T-helper 22 cell (primary cell): ENCODE measurements at places on chromosomes 6 and 20.

DNA sequence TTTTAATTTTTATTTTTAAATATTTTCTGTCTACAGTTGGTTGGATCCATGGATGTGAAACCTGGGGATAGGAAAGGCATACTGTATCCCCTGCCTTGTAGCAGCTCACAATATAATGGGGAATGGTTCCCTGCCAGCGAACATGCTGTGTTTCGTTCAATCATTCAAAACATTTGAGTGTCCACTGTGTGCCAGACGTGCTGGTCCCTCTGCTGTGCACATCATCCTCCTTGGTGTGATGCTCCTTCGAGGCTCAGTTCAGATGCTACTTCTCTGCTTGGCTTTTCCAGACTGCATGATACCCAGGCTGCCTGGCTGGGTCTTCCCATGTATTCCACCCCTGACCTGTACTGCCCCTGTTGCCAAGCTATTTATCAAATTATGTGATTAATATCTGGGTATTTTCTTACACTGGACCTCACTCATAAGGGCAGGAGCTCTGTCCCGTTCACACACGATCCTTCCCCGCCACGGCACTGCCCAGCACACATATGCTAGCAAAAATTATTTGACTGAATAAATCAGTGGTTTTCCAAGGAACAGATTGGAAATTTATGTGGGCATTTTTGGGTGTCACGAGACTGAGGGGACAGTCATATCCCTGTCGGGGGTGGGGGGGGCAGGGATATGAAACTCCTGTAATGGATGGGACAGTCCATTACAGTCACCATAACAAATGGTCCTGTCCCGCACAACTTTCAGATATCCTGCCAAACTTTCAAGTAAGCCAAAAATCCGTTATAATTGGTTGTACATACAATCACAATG lies 4.9 kb downstream of the SDCBP2 start:
- no peak for DNase-seq

- no peak for DNase-seq
Measured at GRCh38 chr20:63212792-63213191, 3.1 kb downstream of the YTHDF1 start.

DNA sequence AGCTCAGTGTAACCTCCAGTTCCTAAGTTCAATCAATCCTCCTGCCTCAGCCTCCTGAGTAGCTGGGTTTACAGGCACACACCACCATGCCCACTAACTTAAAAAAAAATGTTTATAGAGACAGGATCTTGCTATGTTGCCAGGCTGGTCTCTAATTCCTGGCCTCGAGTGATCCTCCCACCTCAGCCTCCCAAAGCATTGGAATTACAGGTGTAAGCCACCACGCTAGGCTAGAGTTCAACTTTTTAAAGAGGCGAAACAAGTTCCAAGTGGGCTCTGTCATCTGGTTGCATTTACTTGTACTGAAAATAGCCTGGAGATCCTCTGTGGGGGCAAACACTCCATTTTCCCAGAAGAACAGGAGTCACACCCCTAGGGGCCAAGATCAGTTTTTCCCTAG lies 100.7 kb upstream of the RIPOR2 start:
- DNase-seq = no peak

GRCh38 chr20:62523473-62524203 lies 47.8 kb upstream of the GATA5 start:
- DNase-seq = no peak

DNA sequence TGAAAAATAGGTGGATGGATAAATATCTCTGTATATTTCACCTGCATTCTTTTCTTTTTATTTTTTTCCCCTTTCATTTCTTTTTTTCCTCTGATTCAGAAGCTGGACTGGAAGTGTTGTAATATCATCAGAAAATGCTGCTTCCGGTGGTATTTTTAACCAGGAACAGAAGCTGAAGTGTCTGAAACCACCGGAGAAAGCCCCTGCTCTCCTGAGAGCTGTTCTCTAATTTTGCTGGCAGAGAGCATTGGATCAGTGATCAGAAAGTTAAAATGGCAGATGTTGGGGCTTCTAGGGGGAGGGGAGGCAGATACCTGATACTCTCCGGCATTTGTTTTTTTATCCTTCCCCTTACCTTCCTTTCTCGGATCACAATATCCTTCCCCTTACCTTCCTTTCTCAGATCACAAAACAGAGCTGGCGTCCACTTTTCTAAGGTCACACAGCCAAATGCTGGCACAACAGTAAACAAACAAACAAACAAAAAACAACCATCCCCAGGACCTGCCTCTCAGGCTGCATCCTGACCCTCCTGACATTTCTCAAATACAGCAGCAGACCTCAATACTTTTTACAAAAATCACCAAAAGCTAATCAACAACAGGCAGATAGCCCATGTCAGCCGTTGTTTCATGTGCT lies 143.2 kb upstream of the ZNF217 start:
- no peak for DNase-seq

GRCh38 chr6:69622924-69623323 lies 173.9 kb downstream of the LMBRD1 start:
- no peak for DNase-seq

- no peak for DNase-seq
Measured at GRCh38 chr6:52642368-52642767, 28.5 kb upstream of the TMEM14A start.

- DNase-seq = no peak
Measured at GRCh38 chr6:39599973-39600372, 125.2 kb downstream of the KIF6 start.

- no peak for DNase-seq
Measured at GRCh38 chr20:53079261-53079691, 107.1 kb downstream of the TSHZ2 start.

DNA sequence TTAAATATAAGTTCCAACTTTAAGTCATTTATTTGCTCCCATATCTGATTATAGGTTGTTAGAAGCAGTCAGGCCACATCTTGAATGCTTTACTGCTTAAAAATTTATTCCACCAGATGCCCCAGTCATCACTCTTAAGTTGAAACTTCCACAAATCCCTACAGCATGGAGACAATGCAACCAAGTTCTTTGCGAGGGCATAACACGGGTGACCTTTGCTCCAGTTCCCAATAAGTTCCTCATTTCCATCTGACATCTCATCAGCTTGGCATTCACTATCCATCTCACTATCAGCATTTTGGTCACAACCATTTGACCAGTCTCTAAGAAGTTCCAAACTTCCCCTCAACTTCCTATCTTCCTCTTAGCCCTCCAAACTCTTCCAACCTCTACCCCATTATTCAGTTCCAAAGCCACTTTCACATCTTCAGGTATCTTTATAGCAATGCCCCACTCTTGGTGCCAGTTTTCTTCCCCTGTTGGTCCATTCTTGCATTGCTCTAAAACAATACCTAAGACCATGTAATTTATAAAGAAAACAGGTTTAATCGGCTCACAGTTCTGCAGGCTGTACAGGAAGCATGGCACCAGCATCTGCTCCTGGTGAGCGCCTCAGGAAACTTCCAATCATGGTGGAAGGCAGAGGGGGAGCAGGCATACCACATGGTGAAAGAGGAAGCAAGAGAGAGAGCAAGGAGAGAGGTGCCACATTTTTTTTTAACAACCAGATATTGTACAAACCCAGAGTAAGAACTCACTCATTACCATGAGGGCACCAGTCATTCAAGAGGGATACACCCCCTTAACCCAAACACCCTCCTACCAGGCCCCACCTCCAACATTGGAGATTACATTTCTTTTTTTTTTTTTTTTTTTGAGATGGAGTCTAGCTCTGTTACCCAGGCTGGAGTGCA lies 15.9 kb upstream of the ITPR3 start:
- DNase-seq = no peak

GRCh38 chr6:124658053-124658452 lies 304.2 kb upstream of the RNF217 start:
- DNase-seq = no peak

DNA sequence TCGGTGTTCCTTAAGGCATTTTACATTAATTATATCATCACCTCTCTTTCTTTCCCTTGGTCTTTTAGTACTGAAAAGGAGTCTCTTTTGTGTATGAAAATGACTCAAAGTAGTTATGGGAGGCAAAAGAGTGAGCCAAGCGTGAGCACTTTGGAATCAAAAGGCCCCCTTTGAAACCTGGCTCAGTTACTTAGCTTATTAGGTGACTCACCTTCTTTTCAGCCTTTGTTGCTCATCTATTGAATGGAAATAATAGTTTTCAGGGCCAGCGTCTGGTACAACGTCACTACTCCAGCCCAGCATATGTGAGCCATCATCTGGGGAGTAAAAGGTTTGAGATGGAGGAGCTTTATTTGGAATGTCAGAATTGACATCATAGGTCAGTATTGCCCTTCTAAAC lies 147.4 kb upstream of the SCGN start:
- DNase-seq = no peak

GRCh38 chr6:161462148-161462547 lies 188.3 kb upstream of the AGPAT4 start:
- no peak for DNase-seq

- no peak for DNase-seq
Measured at GRCh38 chr6:104566411-104566810, 293.3 kb downstream of the HACE1 start.

GRCh38 chr6:135535989-135536414 lies 38.5 kb upstream of the AHI1 start:
- DNase-seq = no peak

DNA sequence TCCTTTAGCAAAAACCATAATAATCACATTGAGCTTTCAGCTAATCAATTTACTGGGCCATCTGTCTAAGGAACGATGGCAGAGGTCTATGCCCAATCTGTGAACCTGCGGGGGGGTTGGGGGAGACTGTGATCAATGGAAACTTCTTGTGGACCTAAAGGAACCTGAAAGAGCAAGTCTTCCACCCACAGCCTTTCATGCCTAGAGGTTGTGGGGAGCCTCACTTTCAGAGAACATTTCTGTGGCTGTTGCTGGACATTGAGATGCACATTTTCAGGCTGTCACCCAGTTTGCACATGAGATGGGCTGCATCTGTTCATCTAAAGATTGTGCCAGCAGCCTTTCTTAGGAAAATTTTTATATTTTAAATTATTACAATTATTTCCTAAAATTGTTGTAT lies 310.0 kb upstream of the SPTLC3 start:
- no peak for DNase-seq

DNA sequence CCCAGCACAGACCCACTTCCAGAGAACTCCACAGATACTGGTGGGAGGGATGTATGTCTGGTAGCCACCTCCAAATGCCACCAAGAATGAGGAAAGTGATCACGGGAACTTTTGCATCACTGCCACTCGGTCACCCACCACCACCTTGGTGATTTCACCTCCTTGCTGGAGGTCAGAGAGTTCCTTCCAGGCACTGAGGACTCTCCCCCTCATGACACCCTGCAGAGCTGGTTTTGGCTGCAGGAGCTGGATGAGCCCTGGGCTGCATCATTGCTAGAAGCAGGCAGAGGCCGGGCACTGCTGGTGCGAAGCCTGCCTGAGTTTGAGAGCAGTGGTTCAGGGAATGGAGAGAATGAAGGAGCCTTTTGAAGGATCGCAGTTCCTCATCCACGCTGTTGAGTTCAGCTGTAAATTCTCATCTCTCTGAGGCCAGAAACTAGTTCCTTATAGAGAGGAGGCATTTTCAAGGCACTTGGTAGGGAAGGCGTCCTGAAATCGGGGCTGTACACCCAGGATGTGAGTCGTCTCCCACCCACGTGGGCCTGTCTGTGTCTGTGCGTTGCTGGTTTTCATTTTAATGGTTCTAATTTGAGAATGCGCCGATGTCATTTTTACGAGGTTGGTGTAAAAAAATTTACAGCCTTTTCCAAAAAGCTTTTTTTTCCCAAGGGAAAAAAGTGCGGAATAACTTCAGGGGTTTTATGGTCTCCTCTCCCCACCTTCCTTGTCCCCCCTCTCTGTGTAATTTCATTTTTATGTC lies 25.0 kb downstream of the FOXP4 start:
- no peak for DNase-seq

GRCh38 chr6:7580537-7580926 lies 9.5 kb upstream of the SNRNP48 start:
- DNase-seq = no peak

DNA sequence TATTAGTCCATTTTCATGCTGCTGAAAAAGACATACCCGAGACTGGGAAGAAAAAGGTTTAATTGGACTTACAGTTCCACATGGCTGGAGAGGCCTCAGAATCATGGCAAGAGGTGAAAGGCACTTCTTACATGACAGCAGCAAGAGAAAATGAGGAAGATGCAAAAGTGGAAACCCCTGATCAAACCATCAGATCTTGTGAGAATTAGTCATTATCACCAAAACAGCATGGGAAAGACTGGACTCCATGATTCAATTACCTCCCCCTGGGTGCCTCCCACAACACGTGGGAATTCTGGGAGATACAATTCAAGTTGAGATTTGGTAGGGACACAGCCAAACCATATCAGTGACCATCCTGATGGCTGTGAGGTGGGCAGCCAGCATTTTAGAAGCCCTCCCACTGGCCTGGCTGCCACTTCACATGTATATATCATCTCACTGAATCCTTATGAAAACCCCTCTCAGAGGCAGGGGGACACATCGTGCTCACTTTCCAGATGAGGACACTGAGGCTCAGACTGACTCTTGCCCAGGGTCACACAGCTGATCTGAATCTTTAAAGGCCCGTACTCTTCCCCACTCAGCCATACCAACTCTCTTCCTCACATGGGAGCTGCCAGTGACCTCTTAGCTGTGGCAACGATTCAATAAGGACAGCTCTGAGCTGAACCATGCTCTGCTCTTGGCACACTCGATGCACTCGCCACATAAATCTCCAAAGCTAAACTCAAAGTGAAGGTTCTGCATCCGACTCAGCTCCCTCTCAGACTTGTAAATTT lies 25.7 kb downstream of the BMP7 start:
- no peak for DNase-seq

- no peak for DNase-seq
Measured at GRCh38 chr6:118350881-118351430, 197.1 kb upstream of the PLN start.

- DNase-seq = no peak
Measured at GRCh38 chr20:57869951-57870315, 160.1 kb upstream of the PMEPA1 start.

- no peak for DNase-seq
Measured at GRCh38 chr6:20068421-20068988, 143.8 kb downstream of the MBOAT1 start.

DNA sequence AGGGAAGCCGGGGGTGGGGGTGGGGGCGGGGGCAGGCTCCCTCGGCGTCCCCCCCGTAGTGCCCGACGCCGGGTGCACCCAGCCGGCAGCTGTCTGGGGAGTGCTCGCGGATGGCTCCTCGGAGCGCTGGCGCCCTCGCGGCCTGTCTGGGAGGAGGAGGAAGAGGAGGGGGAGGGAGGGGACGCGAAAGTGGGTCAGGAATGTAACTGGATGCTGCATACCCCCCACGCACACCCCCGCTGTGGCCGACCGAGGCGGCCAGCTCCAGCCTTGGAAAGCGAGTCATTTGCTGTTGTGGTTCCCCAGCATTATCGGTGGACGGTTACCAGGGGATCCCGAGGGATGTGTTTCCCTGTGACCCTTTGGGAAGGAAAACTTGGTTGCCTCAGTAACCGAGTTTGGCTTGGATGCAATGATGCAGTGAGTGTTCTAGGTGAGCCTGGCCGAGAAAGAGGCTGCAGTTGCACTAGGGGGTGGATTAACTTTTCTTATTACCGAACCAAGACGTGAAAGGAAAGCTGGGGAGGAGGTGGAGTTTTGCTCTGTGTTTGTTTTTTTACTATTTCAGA lies 55.2 kb upstream of the RREB1 start:
- DNase-seq = no peak

GRCh38 chr6:161215876-161216615 lies 57.8 kb downstream of the AGPAT4 start:
- DNase-seq = no peak
